ENCODE measurements at places on chromosomes 16 and 17.
A peak's percentile ranks its signal among the peaks of the same experiment; 100 is the strongest.

DNA sequence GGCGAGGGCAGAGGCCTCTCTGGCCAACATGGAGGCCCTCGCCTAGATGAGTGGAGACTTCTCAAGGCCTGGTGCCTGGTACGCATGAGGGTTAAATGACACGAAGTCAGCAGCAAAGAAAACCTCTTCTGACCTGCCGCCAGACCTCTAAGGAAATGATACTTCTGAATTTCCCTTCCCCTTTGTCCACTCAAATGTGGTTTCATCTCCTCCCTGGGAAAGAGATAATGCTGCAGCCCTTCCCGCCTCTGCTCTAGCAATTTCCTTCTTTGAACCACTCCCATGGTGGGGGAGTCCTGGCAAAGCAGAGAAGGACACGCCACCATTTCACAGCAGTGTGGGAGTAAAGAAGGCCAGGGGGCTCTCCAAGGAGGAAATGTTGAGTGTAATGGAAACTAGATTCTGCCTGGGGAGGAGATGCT lies 65.7 kb upstream of the BCAR1 start:
- DNase-seq, result no peak

DNA sequence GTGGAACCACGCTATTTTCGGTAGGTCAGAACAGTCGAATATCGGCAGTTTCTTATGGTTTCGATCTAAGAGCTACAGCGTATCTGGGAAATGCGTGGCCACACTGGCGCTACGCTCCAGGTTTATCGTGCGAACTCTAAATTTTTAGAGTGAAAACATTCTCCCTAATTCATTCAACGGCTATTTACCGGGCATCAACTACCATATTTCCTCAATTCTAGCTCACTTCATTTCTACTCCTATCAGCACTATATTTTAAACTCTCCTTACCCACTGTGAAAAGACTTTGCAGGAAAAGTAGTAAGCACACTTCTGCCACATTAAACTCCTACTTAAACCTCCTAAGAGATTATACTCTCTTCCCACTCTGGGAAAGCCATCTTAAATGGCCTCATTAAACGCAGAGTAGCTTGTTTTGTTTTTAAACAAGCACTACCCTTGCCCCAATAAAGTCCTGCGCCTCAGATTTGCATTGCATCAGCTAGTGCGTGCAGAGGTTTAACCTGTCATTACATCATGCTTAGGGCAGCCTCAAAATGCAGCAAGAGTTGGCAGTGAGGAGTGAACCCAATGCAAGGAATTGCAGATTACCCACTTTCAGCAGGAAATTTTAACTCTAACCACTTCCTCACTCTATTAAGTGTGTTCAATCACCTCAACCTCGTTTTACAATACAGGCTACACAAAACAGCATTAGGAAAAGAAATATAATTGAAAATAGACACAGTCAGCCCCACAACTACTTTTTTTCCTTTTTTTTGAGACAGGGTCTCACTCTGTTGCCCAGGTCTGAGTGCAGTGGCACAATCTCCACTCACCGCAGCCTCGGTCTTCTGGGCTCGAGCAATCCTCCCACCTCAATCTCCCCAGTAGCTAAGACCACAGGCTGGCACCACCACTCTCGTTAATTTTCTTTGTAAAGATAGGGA lies 18.8 kb downstream of the SIAH1 start:
- peak; percentile 16 for DNase-seq

DNA sequence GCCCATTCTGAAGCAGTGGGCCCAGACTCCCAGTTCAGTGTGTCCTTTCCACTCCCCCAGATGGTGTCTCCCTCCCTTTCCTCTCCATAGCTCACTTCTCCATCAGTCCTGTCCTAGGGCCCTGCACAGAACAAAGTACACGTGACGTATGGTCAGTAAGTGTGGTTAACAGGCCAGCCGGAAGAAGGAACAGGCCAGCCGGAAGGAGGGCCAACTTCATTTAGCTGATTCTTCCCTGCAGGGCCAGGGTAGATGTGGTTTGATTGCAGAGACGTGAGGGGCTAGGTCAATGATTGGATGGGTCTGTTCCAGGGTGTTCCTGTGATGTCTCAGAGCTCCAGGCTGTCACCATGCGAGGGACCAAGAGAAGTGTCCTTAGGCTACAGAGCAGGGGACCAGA lies 28.9 kb upstream of the SPPL2C start:
- DNase-seq, result no peak

- no peak for DNase-seq
Observed at GRCh38 chr17:42311240-42312034, 23.1 kb downstream of the STAT5A start.

DNA sequence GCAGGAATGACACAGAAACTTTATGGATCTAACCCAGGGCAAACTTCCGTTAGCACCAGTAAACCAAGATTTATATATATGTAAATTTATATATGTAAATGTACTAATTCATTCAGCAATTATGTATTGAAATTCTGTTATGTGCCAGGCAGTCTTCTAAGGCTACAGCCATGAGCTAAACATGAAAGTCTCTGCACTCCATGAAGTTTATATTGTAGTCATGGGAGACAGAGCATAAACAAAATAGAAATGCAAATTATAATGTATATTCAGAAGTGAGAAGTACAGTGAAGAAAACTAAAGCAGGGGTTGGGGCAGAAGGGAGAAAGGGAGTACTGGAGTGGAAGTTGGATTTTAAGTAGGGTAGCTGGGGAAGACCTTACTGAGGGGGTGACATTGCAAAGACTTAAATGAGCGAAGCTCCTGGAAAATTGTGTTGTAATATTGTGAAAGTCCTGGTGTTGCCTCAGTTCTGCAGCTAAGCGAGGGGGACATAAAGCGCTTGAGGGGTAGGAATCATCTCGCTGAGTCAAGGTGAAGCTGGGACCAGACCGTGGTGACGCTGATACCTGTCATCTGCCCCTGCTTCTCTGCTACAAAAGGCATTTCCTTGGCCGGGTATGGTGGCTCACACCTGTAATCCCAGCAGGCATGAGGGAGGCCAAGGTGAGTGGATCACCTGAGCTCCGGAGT lies 64.8 kb downstream of the YPEL2 start:
- no peak for DNase-seq

GRCh38 chr16:15701975-15702970 lies 52.2 kb downstream of the NDE1 start:
- DNase-seq, result no peak

DNA sequence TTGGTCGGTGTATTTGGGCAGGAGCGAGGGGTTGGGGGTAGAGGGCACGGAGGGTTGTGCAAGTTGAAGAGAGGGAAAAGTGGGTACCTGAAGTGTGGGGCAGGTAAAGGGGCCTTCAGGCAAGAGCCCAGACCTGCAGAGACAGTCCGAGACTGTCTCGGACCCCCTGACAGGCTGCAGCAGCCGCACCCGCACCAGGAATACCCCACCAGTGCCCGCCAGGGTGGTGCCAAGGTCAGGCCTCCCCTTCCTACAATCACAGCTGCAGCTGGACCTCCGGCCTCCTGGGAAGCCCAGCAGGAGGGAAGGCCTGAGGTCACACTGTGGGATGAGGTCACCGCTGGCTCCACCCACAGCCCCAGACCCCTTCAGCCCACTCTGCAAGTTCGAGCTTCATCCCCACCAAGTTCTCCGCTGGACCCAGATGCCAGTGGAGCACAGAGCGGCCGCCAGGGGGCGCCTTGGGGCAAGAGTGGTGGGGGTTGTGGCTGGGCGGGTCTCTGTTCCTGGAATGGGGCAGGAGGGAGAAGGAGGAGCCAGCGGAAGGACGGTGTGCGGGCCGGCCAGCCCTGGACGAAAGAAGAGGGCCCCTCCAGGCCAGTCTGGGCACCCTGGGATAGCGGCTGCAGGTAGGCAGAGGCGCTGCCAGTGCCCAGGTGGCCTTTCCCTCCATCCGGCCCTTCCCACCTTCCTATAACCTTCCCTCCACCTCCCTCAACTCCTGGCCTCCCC lies at the start of gene HSD3B7:
HSD3B7 (plus strand) TSS at position 539 of the 732 bp plus-strand sequence. CDS start 452 bp downstream, outside the sequence.
- DNase-seq, result peak; percentile 69

GRCh38 chr17:79612468-79613194 lies 1.8 kb upstream of the RBFOX3 start:
- no peak for DNase-seq

DNA sequence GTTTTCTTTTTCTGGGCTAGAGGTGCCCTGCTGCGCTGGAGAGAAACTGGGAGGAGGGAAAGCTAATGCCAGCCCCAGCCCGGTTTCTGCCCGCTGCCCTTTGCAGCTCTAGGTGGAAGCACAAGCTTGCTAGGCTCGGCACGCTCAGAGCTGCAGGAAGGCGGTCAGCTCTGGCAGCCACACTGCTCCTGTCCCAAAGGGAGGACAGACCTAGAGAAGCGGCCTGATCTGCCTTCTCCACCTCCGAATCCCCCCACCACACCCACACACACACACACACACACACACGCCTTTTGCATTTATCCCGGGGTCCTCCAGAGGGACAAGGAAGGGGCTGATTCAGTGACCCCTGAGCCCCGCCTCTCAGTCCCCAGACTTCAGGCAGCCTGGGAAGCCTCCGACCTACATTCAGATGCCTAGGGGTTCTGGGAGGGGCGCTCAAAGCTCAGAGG lies 418.1 kb downstream of the SOX9 start:
- no peak for DNase-seq

- DNase-seq, result no peak
Observed at GRCh38 chr16:82389956-82390650, 220.1 kb upstream of the MPHOSPH6 start.

- DNase-seq, result no peak
Observed at GRCh38 chr16:88276591-88276990, 106.2 kb upstream of the ZNF469 start.

- DNase-seq, result no peak
Observed at GRCh38 chr17:51643702-51644490, 383.6 kb downstream of the UTP18 start.

GRCh38 chr16:86228713-86229112 lies 281.6 kb upstream of the FOXF1 start:
- DNase-seq, result no peak

DNA sequence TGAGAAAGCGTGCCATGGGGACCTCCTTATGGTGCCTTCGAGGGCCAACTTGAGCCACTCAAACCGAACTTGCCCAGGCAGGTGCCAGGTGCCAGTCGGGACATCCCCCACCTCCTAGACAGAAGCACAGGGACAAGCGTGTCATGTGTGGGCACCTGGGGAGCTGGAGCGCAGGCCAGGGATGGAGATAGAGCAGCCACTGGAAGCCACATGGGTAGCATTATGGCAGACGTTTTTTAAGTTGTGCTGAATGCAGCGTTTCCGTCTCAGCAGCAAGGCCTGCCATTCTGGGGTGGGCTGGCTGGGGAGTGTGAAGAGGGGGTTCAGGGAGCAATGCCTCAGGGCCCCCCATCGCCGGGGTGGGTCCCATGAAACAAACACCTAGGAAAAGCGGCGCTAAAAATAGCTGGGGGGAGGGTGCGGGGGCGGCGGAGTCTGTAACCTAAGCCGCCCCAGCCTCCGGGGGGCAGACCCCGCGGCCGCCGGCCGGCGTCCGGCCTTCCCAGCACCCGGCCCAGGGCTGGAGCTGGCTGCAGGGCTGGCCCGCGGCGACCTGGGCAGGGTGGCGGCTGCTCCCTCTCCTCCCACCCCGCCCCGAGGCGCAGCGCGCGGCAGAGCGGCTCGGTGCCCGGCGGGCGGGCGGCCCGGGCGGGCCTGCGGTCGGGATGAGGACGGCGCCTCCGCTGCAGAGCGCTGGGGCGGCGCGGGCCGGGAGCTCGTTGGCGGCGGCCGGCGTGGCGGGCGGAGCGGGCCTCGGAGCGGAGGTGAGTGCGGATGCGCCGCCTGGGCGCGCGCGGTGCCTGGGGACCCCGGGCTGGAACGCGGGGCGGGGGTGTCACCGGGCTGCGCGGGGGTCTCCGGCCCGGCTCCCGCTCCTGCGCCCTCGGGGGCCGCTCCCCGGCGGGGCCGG lies at the start of gene ZNF469:
ZNF469 (plus strand) TSS at position 469 of the 910 bp plus-strand sequence. CDS start 44,512 bp downstream, outside the sequence.
- no peak for DNase-seq

GRCh38 chr16:426115-426905 lies 861 bp downstream of the RAB11FIP3 start:
- no peak for DNase-seq

DNA sequence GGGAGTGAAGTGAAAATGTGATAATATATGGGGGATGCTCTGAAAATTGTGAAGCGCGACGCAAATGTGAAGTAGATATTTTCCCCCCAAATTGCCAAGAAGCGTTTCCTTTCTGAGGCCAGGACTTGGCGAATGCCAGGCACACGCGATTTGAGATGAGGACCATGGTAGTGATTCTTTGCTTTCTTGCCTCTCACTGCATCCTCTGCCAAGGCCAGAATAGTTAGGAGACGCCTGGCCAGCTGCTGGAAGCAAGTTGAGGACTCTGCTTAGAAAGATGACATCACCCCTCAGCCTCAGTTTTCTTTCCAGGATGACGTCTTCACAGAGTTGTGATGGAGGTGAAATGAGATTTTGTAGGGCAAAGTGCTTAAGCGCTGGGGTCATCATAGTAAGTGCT lies 25.9 kb downstream of the PIPOX start:
- DNase-seq, result no peak

- DNase-seq, result no peak
Observed at GRCh38 chr16:986925-987582, 5.5 kb downstream of the SOX8 start.

- DNase-seq, result no peak
Observed at GRCh38 chr16:27240948-27241531, 27.5 kb downstream of the NSMCE1 start.

DNA sequence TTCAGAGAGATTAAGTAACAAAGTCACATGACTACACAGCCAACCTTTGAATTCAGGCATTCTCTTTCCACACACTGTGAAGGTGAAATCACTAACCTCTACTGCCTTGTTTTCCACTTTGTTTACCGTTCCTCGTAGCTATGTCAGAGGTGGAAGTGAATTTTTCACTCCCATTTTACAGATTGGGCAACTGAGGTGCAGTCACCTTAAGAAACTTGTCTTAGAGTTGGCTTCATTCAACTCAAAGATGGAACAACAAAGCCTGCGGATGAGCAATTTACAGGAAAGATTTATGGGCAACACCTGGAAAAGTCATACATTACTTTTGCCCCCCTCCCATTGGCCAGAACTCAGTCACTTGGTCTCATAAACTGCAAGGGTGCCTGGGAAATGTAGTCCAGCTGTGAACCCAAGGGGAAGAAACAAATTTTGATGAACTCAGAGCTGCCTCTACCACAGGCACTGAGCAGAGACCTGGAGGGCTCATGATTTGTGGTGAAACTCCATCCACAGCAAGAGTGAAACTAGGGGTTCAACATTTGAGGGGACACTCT lies 784.6 kb upstream of the EEF2KMT start:
- no peak for DNase-seq

DNA sequence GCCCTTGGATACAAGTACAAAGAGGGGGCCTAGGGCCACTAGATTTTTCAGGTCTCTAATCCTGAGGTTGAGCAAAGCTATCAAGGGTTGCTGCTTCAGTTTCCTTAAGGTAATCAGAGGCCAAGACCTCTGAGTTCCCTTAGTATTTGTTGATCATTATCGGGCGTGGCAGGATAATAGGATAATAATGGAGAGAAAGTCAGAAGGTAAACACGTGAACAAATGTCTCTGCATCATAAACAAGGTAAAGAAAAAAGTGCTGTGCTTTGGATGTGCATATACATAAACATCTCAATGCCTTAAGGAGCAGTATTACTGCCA lies 41.5 kb upstream of the YPEL2 start:
- DNase-seq, result no peak

All from activated CD4-positive, alpha-beta T cell treated with anti-CD3 and anti-CD28 coated beads for 1 hour (primary cell).